ENCODE measurements at places on chromosomes 2 and 18. TPM values are rescaled to one million over a fixed set of nuclear protein-coding genes. Genes with fewer than 3 reads are reported as not detected.

GIGYF2 gene
- 81.5 TPM for total RNA-seq

CENPA gene
- 5.5 TPM for total RNA-seq

RMC1 gene
- total RNA-seq = 24.4 TPM

AOX1 gene
- total RNA-seq = 35.6 TPM

LHCGR gene
- 0.66 TPM for total RNA-seq

CRYBA2 gene
- not detected for total RNA-seq

CAB39 gene
- total RNA-seq = 119 TPM

LDLRAD4 gene
- 67.7 TPM for total RNA-seq

PROM2 gene
- total RNA-seq = 1.8 TPM

IL36RN gene
- not detected for total RNA-seq

SCYGR4 gene
- not detected for total RNA-seq

SERPINB12 gene
- not detected for total RNA-seq

- no peak for DNase-seq
These were observed 318.3 kb upstream of the KLHL29 start for GRCh38 chr2:23066686-23067085.

DNA sequence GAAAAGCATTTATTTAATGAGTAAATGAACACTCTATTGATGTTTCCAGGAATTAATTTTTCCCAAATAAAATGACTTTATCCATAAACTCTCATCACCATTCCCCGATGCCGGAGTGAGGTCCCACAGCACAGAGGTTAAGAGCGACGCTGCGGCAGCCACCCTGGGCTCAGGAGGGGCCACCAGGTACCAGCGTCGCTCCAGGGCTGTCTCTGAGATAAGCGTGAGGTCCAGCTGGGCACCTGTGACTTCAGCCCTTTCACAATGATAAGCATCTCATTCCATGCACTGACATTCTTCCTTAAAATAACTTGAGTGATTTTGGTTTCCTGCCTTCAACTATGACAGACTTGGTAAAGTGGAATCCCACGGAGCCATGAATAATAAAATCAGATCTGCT lies 182.1 kb downstream of the TWIST2 start:
- DNase-seq = no peak

DNA sequence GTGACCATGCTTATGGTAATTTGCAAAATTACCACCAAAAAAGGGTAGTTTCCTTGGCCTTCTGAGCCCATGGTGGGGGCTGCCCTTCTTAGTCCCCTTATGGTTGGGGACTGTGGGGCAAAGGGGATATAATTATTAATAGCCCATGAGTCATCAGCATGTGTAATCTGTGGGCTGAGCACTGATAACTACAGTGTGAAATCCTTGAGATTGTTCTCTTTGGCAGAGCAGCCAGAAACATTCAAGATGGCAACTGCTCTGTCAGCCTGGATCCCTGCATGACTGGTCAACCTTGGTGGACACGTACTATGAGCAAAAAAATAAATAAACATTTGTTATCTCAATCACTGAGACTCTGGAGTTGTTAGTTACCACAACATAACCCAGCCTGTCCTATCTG lies 61.3 kb downstream of the MGAT4A start:
- no peak for DNase-seq

DNA sequence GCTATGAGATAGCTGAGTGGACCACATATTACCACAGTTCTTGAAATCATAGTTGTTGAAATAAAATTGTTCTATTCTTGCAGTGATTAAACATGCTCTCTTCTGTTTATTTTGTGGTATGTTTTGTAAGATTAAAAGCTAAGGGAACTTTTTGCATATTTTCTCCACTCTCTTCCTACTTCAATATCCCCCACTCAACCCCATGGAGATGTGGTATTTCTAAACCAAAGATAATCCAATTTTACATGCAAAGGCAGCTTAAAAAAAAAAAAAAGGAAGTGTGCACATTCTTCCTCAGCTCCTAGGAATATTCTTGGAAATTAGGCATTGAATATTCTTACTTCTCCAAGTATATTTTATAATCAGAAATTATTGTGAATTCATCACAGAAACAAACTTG lies 15.0 kb upstream of the PAX3 start:
- no peak for DNase-seq

DNA sequence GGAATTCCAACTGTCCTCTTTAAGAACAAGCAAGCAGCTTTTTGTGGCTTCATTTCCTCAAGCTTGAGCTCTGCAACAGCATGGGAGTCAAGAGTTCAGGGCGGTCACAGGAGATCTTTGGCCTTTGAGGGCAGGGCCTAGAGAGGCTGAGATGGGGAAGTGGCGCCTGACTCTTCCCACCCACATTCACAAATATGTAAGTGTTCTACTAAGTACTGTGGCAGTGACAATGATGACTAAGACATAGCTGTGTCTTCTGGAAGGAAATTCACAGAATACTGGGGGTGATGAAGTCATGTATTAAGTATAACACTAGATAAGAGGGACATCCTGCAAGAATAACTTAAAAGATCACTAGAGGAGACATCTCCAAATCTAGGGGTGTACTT lies 15.0 kb downstream of the RND3 start:
- DNase-seq = no peak

- DNase-seq = no peak
These were observed 8.2 kb downstream of the LPIN1 start for GRCh38 chr2:11754700-11755015.

DNA sequence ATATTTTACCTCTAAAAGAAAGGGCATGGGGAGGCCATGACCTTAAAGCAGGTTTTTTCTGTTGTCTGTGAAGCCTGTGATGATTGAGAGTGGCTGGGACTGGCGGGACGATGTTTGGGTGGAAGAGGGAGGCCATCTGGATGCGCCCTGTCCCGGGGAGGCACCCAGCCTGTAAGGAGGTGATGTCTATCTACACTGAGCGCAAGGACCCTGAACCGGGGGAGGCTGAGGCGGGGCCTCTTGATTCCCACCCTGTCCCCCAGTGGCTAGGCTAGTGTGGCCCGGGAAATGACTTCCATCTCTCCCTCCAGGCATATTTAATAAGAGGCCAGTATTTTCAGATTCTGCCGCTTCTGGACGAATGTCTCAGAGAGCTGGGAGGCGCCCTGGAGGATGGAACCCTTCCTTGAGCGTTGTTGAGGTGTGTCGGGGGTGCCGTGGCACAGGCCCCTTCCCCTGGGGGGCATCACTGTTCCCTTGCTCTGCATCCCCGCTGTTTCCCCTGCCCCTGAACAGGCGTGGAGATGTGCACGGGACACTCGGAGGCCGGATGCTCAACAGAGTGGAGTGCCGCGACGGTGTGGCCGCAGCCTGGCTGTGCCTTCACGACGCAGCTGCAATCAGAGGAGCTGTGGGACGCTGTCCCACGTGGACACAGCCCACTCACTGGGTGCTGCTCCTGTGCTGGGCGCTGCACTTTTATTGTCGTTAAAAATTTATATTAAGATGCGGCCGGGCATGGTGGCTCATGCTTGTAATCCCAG lies 185.4 kb downstream of the LDLRAD4 start:
- no peak for DNase-seq

- no peak for DNase-seq
These were observed 170.7 kb downstream of the TTC32 start for GRCh38 chr2:19731037-19731436.

DNA sequence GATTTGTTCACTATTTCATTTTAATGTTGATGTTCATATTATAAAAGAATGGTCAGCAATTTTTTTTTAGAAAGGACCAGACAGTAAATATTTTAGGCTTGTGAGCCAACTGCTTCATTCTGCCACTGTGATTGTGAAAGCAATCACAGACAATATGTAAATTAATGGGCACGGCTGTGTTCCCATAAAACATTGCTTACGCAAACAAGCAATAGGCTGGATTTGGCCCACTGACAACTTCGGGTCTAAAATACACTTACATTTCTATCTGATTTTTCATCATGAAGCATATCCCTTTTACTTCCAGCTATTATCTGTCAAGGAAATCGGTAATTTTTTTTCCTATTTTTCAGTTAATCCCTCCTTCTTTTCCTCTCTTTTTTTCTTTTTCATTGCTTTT lies 182.2 kb upstream of the CDH2 start:
- DNase-seq = no peak

DNA sequence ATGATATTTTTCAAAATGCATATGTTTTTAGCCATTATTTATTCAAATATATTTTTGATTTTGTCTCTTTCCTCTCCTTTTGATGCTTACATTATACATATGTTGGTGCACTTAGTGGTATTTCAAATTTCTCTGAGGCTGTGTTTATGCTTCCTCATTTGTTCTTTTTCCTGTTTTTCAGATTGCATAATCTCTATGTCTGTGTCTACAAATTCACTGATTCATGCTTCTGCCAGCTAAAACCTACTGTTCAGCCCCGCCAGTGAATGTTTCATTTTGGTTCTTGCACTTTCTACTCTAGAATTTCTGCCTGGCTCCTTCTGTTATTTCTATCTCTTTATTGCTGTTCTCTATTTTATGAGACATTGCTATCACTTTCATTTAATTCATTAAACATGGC lies 951.7 kb upstream of the CNTNAP5 start:
- DNase-seq = no peak

DNA sequence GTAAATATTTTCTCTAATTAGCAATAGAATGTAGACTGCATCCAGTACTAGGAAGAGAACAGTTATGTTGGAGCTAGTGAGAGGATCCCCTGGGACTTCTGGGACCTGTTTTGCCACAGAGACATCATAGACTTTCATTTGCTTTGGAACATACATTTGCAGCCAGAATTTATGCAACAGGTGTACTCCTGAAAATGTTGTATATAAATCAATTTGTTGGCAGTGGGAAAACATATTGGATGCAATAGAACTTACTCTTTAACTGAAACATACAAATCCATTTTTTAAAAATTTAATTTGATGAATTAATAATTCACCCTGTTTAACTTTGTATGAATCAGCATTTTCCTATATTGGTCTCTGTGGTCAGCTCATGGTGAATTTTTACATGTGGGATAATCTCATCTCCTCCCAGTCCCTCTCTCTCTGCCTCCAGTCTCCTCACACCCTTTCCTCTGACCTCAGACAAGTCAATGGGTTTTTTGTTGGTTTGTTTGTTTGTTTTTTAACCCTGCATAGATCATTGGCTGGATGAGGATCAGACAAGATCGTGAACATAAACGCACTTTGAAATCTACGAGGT lies 263.0 kb downstream of the LPIN1 start:
- DNase-seq = no peak

GRCh38 chr18:6441200-6441599 lies 26.5 kb upstream of the L3MBTL4 start:
- no peak for DNase-seq

DNA sequence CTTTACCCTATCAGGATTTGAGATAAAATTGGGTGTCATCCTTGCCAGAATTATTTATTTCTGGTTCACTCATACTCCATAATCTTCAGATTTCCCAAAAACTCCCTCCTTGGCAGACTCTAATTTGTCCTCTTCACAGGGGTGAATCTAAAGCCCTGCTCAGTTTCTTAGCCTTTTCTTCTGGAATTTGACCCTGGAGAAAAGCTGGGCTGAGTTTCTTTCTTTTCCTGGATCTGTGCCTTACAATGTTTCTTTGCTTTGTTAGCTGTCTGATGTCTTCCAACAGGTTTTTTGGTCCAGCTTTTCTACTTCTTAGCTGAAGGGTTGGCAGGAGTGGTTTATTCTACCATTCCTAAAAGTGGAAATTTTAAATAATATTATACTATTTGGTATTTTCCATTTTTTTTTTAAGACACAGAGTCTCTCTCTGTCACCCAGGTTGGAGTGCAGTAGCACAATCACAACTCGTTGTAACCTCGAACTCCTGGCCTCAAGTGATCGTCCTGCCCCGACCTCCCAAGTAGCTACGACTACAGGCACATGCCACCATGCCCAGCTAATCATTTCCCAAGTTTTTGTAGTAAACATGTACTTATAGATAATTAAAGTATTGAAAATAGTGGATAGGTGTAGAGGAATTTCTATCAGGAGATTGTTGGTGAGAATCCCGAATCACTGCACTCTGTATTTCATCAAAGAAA lies 138.4 kb upstream of the TWIST2 start:
- DNase-seq = no peak

DNA sequence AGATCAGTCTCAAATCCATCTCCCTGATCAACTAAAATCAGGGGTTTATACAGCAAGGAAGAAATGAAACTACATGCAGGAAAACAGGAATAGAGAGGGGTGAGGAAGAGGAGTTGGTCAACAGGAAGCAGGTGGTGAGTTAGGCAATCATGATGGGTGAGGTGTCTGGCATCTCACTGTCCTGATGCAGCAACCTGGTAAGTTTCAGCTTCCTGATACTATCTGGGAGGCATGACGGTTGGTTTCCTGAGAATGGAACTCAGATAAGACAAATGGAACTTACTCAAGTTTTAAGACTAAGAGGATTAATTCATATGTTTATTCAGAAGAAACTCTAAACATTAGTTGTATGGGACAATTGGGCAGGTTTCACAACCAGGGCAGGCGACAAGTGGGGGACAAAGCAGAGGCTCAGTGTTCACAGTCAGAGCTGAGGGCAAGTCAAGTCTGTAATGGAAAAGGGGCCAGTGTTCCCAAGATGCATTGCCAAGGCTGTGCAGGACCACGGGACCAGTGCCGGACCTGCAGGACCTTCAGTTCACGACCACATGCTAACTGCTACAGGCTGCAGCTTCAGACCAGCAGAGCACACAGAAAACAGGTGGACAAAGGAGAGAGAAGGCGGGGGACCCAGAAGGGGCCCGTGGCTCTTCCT lies 17.7 kb upstream of the GALM start:
- DNase-seq = no peak

GRCh38 chr2:162908567-162908966 lies 70.0 kb upstream of the KCNH7 start:
- DNase-seq = no peak

GRCh38 chr2:200748779-200749178 lies 62.9 kb upstream of the BZW1 start:
- DNase-seq = no peak

GRCh38 chr2:19900931-19901441 lies 797 bp downstream of the TTC32 start:
- DNase-seq = peak; percentile 29

- DNase-seq = no peak
These were observed 932.9 kb downstream of the TDRD15 start for GRCh38 chr2:22056621-22057132.

- no peak for DNase-seq
These were observed 43.2 kb downstream of the ZEB2 start for GRCh38 chr2:144476682-144477081.

- DNase-seq = no peak
These were observed 11.9 kb upstream of the MSGN1 start for GRCh38 chr2:17804358-17804757.

GRCh38 chr18:78821396-78821795 lies 158.2 kb upstream of the SALL3 start:
- DNase-seq = no peak

DNA sequence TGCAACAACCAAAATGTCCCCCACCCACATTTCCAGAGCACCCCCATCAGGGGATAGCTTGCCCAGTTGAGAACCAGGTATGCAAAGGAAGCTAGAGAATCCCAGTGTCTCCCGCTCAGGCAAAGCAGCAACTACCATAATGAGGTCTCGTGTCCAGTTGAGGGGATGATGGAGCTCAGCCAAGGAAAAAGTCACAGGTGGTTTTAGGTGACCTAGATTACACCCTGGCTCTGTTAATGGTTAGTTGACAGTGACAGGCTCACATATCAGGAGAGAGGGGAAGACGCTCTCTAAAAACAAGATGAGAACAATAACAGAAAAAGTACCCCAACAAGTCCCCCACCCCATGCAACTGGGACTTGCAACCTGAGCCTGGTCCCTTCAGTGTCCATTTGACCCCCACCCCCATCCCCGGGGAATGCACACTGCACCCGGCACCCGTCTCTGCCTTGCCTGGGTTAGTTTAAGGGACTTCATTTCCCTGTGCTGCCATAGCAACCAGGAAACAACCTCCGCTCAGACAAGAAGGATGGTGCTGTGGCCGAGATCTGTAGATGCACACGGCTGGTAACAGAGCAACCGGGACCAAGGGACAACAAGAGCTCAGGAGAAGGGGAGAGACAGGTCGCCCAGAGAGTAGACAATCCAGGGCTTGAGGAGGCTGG lies at the start of gene KIAA2012:
KIAA2012 (plus strand) TSS at position 519 of the 665 bp plus-strand sequence. CDS start 373 bp downstream, outside the sequence.
- DNase-seq = no peak

Measured in spinal cord (tissue), 10 donors.